ENCODE measurements at places on chromosomes 16 and 17. TPM values are rescaled to one million over a fixed set of nuclear protein-coding genes. Genes with fewer than 3 reads are reported as not detected.

- no peak for DNase-seq
Observed at GRCh38 chr16:27287887-27288286, 19.3 kb upstream of the NSMCE1 start.

MT1H gene
- not detected for total RNA-seq

- DNase-seq = no peak
Observed at GRCh38 chr16:19068237-19068815, 912 bp downstream of the COQ7 start.

GRCh38 chr16:1823821-1824220, 2.8 kb downstream of the HAGH start:
- peak; percentile 45 for DNase-seq

DNA sequence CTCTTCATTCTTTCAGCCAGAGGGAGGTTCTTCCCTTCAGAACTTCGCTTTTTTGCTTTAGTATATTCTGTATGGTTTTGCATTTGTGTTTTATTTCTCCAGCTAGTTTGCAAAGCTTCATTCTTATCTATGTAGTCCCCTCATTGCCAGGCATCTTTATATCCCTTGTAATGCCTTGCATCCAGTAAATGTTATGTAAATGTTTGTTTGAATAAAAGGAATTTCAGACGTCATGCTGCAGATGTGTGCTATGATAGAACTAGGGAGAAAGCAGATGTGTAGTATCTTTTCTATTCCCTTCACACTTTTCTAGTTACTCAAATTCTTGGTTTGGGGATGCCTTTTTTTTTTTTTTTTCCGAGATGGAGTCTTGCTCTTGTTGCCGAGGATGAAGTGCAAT, 62.6 kb upstream of the RASL10B start:
- DNase-seq = no peak

DNA sequence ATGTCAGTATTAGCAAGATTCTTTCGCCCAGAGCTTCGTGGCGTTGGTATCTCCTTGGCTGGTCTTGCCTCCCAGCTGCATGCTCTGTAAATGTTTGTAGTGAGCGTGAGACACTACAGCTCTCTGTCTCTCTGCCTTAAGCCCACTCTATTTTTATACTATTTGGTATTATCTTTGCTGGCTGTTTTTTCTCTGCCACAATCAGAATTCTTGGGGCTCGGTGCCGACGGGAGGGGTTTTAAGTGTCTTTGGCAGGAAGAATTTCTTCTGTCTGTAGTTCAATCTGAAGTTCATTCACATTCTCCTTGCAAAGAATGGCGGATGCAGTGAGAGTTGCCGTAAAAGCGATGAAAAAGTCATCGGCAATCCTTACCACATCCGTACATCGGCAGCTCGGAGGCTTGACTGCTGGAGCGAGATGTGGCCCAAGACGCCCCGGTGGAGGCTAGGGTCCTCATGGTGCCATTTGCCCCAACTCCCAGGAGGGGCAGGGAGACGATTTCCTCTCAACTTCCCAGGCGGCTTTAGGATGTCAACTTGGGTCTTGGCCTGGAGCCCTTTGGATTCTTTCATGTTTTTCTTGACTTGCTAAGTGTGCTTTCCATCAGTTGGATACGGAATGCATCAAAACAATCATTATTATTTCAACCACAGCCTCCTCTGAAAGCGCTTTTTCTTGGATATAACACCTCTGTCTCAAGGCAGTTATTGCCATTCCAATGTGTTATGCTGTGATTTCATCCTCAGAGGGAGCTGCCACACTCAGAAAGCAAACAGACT, 132.3 kb upstream of the SDK2 start:
- no peak for DNase-seq

DNA sequence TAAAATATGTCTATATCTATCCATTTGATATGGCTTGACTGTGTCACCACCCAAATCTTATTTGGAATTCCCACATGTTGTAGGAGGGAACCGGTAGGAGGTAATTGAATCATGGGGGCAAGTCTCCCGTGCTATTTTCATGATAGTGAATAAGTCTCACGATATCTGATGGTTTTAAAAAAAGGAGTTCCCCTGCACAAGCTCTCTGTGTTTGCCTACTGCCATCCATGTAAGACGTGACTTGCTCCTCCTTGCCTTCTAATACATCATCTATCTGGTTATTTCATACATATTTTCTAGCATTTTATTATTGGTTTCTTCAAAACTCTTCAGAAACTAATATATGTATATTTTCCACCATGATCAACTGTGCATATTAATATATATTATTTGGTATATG, 57.3 kb upstream of the AMZ2 start:
- no peak for DNase-seq

- DNase-seq = no peak
Observed at GRCh38 chr17:74212209-74212912, 1.0 kb upstream of the TTYH2 start.

GRCh38 chr16:47578573-47578972, 117.4 kb downstream of the PHKB start:
- peak; percentile 1 for DNase-seq

DNA sequence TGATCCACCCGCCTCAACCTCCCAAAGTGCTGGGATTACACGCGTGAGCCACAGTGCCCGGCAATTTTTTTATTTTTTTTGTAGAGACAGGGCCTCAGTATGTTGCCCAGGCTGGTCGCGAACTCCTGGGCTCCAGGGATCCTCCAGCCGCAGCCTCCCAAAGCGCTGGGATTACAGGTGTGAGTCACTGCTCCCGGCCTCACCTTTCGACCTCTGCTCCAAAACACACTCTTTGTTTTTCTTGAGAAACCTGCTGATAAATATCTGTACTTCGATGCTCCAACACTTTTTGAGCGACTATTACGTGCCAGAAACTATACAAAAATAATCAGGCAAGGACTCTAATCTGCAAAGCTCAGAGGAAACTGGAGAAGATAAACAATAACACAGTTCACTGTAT, 1.0 kb downstream of the MED1 start:
- DNase-seq = no peak

TEKT5 gene
- not detected for total RNA-seq

DNA sequence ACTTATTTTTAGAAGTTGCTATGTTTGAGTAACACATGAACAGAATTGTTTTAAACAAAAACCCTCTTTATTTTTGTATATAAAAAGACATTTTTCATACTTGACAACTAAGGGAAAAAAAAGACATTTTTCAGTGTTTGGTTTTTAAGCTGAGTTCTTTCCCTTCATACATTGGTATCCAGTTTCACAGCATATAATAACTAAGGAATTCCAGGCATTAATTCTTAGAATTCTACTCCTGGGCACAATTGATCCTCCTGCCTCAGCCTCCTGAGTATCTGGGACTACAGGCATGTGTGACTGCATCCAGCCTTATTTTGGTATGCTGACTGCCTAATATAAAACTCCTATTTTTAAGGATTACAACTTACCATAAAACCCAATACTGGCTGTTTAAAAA, 8.4 kb downstream of the FBXO47 start:
- no peak for DNase-seq

- DNase-seq = no peak
Observed at GRCh38 chr17:45403906-45404490, 28.7 kb downstream of the ARHGAP27 start.

- no peak for DNase-seq
Observed at GRCh38 chr16:62046801-62047200, 10.6 kb upstream of the CDH8 start.

GRCh38 chr17:71327376-71328059, 793.3 kb upstream of the SOX9 start:
- no peak for DNase-seq

- no peak for DNase-seq
Observed at GRCh38 chr16:56838622-56839337, 26.2 kb upstream of the SLC12A3 start.

GRCh38 chr17:28938552-28938951, 12.8 kb downstream of the PHF12 start:
- DNase-seq = no peak

GRCh38 chr16:58176608-58177352, 21.1 kb downstream of the CSNK2A2 start:
- no peak for DNase-seq

CYGB gene
- total RNA-seq = 1.6 TPM

TBC1D3E gene
- total RNA-seq = not detected

DNA sequence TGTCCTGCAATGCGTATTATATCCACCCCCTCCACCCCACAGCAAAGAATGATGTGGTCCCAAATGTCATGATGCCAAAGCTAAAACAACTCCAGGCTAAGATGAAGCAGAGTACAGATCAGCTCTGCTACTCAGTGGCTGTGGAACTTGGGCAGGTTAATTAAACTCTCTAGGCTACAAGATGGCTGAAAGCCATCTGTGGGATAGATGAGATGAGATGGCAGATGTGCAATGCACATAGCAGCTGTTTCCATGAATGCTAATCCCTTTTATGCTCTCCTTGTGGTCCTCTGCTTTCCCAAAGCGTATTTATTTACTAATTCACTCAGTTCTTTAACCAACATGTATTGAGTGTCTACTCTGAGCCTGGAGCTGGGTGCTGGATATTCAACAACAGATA, 114.4 kb downstream of the GRIN2A start:
- no peak for DNase-seq

GRCh38 chr16:3782566-3782965, 65.2 kb upstream of the TRAP1 start:
- DNase-seq = no peak

DNA sequence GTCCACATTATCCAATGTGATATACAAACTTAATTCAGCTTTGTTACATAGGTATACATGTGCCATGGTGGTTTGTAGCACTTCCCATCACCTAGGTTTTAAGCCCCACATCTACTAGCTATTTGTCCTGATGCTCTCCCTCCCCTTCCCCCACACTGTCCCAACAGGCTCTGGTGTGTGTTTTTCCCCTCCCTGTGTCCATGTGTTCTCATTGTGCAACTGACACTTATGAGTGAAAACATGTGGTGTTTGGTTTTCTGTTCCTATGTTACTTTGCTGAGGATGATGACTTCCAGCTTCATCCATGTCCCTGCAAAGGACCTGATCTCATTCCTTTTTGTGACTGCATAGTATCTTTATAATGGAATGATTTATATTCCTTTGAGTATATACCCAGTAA, 196.7 kb downstream of the CDH11 start:
- DNase-seq = no peak

DNA sequence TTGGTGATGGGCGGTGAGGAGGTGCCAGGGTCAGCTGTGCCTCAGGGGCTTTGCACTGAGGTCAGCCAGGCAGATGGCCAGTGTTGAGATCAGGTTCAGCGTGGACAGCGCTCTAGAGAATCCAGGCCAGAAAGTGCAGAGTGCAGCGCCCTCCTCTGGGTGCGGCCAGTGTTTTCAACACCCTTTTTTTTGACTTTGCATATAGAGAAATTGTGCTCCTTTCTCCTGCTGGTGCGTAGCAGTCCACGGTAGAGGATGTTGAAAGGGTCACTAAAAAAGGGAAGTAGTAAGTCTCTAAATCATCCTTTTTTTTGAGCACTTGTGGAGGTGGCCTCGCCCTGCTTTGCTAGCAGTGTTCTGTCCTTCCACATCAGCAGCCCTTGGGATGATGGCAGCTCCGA, 53.9 kb downstream of the BANP start:
- DNase-seq = no peak

GRCh38 chr17:66966704-66967418, 2.4 kb downstream of the CACNG4 start:
- DNase-seq = no peak

GAST gene
- total RNA-seq = not detected

CASKIN2 gene
- total RNA-seq = 16.9 TPM

GRCh38 chr16:24203675-24204074, 52.5 kb upstream of the CACNG3 start:
- no peak for DNase-seq

- DNase-seq = no peak
Observed at GRCh38 chr16:9503251-9503984, 412.0 kb downstream of the HAPSTR1 start.

KRT13 gene
- total RNA-seq = 0.78 TPM

SDR42E2 gene
- not detected for total RNA-seq

GRCh38 chr17:45688353-45688752, 95.8 kb upstream of the CRHR1 start:
- no peak for DNase-seq

- no peak for DNase-seq
Observed at GRCh38 chr16:72740347-72740746, 307.6 kb downstream of the ZFHX3 start.

TK2 gene
- 20.6 TPM for total RNA-seq

DNA sequence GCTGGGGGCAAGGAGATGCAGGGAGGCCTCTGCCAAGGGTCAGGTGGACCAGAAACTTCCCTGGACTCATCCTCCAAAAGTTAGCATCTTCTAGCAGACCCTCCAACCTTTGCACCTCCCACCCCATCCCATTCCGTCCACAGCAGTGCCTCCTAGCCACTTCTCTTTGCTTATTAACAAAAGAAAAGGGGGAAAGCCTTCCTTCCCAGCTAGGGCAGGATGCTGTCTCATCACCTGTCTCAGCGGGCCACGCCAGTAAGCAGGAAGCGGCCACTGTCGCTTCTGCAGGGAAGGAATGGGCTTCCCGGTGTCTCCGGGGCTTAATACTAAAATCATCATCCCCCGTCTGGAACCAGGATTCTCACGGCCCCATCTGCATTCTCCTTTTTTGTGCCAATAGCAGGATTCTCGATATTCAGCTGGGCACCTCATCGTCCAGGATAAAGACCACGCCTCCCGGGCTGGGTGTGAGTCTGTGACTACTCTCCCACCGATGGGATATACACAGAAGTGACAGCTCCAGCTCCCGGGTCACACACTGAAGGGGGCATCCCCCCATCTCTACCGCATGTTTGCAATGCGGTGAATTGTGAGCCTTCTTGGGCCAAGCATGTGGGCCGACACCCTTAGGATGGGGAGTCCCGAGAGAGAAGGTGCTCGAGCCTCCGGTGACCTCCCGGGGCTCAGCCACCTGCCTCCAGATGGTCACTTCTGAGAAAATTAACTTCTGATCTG, 15.5 kb upstream of the RBFOX3 start:
- no peak for DNase-seq

- DNase-seq = no peak
Observed at GRCh38 chr16:66387817-66388332, 21.4 kb downstream of the CDH5 start.

Data from Caki2 (cell line).